ENCODE measurements at places on chromosomes 11 and 22. TPM values are rescaled to one million over a fixed set of nuclear protein-coding genes. Genes with fewer than 3 reads are reported as not detected.

GRCh38 chr11:130470832-130471706, 22.6 kb downstream of the ADAMTS15 start:
- H3K4me3 ChIP-seq, result no peak overlapping the region
- no peaks in the 10 kb centered on the region for H3K4me1 ChIP-seq
- H3K27ac ChIP-seq, result no peak overlapping the region
- no peaks in the 10 kb centered on the region for H3K36me3 ChIP-seq
- H3K27me3 ChIP-seq, result no peaks in the 10 kb centered on the region

DNA sequence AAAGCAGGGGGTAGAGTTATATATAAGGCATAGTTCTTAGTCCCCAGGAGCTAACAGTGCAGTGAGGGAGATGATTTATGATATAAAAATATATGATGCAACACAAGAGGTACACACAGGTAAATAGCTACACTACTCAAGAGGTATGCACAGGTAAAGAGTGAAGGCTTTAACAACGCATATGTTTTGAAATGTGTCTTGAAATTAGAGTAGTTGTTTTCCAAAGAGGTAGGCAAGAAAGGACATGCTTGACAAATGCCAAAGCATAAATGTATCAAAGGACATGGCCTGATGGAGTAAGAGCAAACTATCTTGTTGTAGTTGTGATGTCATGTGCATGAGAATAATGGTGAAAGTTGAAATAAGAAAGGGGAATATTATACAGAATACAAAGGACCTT, 104.3 kb upstream of the C11orf87 start:
- H3K27ac ChIP-seq, result no peak overlapping the region
- no peaks in the 10 kb centered on the region for H3K4me1 ChIP-seq
- H3K4me3 ChIP-seq, result no peak overlapping the region
- H3K27me3 ChIP-seq, result no peaks in the 10 kb centered on the region
- no peaks in the 10 kb centered on the region for H3K36me3 ChIP-seq
- no peak for DNase-seq

The DDX10 gene
- total RNA-seq, result 49.8 TPM

The GLYATL1 gene
- total RNA-seq, result not detected

The IGLL1 gene
- not detected for total RNA-seq

- H3K4me3 ChIP-seq, result no peak overlapping the region
- peaks cover 5% of the 10 kb centered on the region for H3K27me3 ChIP-seq
- no peaks in the 10 kb centered on the region for H3K36me3 ChIP-seq
- no peak for DNase-seq
- H3K4me1 ChIP-seq, result no peaks in the 10 kb centered on the region
- no peak overlapping the region for H3K27ac ChIP-seq
Observed at GRCh38 chr11:36261094-36261493, 28.1 kb downstream of the COMMD9 start.
